Nucleus accumbens (tissue), 56 donors: ENCODE measurements at places on chromosomes 5 and 9.

DNA sequence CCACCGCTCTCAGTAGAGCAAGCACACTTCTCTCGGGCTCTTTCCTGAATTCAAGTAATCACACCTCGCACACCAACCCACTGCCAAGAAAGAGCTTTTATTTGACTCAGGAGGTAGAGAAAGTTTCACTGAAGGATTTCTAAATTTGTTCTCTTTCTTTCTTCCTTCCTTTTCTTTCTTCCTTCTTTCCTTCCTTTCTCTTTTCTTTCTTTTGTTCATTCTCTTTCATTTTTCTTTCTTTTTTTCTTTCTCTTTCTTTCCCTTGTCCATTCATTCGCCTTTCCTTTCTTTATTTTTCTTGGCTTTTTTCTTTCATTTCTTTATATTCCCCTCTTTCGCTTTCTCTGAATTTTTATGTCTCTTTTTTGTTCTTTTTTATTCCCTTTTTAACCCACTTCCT, 300.1 kb downstream of the ENC1 start:
- DNase-seq, result no peak

- DNase-seq, result no peak
Observed at GRCh38 chr5:72179028-72179815, 71.9 kb downstream of the MAP1B start.

GRCh38 chr5:103041071-103041676, 78.8 kb downstream of the GIN1 start:
- no peak for DNase-seq

DNA sequence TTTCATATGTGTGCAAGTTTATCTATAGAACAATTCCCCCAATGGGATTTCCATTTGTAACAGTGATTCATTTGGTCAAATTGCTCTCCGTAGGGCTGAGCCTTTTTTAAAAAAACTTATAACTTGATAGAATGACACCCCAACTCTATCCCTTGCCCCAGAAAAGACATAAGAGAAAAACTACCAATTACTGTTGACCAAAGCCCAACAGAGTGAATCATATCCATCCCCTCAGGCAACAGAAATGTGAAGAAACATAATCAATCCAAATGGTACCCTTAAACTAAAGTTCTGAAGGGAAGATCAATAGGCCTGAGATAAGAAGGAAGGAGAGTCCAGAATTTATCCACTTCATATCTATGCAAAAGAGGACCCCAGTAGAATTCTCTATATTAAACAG, 17.8 kb downstream of the TICAM2 start:
- no peak for DNase-seq

DNA sequence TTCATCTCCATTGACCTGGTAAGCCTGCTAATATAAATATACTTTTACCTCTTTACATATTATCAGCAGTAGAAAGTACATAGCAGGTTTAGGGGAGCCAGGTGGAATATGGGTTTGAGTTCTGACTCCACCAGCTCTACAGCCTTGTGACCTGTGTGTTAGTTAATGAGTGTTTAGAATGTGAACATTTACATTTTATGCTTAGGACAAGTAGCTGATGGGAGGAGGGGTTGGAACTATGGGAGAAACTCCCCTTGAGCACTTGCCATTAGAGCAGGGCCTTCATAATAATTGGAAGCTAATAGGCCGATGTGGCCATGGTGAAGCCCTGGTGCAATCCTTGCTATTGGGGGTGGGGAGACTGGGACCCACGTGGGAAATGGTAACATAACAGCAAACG, 148.3 kb upstream of the NTRK2 start:
- DNase-seq, result no peak

GRCh38 chr5:81183811-81184748, 49.0 kb upstream of the CKMT2 start:
- no peak for DNase-seq

DNA sequence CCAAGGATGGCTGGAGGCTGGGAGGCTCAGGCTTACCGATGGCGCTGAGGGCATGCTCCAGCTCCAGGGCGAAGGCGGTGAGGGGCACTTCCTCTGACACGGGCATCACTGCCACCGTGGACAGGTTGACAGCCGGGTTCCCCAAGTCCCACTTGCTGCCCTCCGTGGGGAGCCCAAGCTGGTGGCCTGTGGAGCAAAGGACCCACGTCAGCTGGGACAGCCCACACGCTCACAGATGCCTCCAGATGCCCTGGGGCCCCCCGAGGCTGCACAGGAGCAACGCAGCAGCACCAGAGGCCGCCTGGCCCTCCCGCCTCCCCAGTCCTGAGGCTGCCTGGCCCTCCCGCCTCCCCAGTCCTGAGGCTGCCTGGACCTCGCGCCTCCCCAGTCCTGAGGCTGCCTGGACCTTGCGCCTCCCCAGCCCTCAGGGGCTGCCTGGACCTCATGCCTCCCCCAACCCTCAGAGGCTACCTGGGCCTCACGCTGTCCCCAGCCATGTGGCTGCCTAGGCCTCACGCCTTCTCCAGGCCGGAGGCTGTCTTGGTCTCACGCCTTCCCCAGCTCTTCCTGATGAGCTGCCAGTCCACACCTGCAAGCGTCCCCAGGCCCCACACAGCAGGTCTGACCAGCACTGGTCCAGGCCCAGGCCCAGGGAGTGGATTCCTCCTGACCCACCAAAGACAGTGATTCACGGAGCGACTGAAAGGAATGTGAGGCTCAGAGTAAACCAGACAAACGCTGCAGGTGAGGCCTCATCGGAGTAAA, 25.6 kb upstream of the NSMF start:
- no peak for DNase-seq

- no peak for DNase-seq
Observed at GRCh38 chr5:122463221-122463620, 151.2 kb downstream of the SNCAIP start.

DNA sequence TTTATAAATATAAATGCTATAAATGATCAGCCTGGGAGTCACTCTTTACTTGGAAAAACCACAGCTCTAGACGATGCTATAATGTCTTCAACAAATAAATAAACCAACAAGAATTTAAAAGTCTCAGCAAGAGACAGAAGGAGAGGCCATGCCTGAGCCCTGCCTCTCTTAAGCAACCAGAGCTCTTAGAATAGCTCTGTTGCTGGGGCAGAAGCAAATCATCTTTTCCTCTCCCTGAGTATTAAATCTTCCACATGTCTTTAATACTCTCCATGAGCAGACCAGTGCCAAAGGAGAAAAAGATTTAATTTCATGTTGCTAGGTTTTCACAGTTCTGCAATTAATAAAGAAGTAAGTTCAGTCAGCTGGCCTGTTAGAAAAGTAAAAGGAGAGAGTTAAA, 408.0 kb upstream of the SLC30A5 start:
- no peak for DNase-seq

DNA sequence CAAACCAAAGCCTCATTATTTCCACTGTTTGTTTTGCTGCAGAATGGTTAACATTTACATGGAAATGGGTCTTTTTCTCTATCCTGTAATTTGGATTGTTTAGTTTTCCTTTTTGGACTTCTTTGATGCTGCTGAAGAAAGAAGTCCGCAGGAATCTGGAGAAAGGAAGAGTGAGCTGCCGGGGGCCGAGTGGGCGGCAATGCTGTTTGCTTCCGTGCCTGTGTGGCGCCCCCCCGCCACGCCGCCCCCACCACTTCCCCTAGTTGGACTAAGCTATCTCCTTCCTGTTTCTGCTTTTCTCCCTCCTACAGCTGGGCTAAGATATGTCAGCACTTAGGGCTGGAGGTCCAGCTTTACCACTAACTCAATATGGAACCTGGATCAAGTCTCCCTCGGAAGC, 39.7 kb downstream of the ACTL7B start:
- DNase-seq, result no peak

- DNase-seq, result no peak
Observed at GRCh38 chr5:9445826-9446388, 100.0 kb downstream of the SEMA5A start.

DNA sequence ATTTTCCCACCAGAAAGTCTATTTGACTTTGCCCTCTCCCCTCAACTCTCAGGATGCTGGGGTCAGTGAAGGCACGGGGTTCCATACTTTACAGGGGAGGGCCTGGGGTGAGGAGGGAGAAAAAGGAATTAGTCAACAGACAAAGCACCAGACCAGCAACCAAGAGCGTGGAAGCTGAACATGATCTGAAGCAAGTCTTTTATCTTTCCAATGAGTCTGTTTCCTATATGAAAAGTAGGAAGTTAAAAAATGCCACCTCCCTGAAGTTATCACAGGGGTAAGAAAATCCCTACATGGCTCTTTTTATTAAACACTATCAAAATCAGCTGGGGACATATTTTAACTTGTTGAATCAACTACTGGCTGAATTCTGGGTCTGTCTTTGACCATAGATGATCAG, 337.0 kb downstream of the TRPM3 start:
- no peak for DNase-seq

GRCh38 chr5:59234236-59234635, 651.4 kb downstream of the RAB3C start:
- no peak for DNase-seq

DNA sequence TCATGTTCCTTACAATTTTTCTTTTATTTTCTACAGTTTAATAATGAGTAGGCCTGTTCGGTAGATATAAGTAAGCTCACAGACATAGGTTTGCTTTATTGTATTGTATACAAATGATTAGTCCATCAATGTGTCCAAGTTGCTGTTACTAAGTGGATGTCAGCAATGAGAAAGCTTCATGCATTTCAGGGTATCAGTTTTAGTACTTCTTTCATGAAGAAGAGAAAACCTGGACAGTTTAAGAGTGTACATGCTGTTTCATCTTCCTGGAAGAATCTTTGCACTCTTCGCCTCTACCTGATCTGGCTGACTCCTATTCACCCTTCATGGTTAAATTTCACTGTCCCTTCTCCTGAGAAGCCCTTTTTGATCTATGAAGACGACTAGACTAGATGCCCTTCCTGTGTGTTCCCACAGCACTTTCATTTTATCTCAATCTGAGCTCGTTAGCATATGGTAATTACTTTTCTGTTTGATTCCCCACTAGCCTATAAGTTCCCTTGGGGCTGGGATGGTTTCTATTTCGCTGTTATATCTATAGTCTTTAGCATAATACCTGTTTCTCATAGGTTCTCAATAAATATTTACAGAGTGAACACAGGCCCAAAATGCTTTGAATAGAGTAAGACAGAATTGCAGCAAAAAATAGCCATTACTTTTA, 70.7 kb downstream of the CETN3 start:
- no peak for DNase-seq

- DNase-seq, result peak; percentile 27
Observed at GRCh38 chr9:69198521-69199220, 24.6 kb downstream of the TJP2 start.

GRCh38 chr5:103522586-103522985, 40.0 kb downstream of the NUDT12 start:
- DNase-seq, result no peak

DNA sequence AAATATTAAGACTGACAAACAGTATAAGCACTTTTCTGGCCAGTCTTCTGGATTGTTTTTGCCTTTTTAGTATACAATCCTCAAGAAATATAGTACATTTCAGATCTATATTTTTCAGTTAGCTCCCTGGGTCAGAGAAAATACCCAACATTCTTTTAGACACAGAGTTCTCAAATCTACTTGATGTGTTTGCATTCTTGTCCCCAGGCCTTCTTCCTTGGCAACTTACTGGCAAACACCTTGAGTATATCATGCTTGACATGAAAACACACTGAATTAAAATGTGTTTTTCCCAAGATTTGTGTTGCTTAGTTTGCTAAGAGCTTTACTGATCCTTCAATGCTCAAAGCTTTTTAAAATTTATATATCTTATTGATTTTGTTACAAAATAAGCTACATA, 1413.1 kb upstream of the CDH9 start:
- no peak for DNase-seq

- DNase-seq, result no peak
Observed at GRCh38 chr5:37842048-37842447, 2.2 kb upstream of the GDNF start.

DNA sequence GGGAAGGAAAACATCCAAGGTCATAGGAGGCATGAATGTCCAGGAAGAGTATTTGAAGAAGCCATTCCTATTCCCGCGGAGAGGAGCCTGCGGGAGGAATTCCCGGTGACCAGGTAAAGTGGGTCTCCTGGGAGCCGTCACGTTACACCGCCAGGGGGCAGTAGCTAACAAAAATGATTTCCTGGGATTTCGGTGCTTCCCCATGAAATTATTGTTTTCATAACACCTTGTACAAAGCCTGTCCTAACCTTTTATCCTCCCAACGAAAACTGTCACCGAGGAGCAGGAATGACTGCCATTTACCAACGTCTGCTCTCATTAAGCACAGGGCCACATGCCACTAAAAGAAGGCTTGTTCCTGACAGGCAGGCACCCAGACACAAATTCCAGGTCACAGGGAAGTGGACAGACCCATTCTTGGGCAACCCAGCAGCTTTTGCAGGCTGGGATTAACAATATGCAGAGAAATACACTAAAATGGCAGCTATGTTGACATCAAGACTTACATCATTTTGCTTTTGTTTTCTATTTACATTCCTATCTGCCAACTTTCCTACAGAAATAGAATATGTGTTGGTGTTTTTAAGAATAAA, 41.2 kb upstream of the CTSL start:
- DNase-seq, result no peak

GRCh38 chr9:79969393-79970145, 397.8 kb downstream of the TLE4 start:
- no peak for DNase-seq

DNA sequence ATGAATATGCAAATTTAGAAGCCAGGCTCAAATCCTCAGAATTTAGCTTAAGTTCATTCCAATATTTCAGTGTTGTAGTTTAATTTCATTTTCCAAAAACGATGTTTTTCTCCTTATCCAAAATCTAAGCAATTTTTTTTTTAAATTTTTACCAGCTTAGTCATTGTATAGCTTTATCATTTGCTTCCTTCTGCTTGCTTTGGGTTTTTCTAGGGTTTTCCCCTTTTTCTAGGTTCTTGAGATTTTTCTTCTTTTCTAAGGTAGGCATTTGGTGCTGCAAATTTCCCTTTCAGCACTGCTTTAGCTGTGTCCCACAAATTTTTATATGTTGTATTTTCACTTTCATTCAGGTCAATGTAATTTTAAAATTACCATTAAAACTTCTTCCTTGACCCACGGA, 34.4 kb upstream of the CCDC112 start:
- no peak for DNase-seq

GRCh38 chr5:57532513-57533497, 50.2 kb upstream of the ACTBL2 start:
- DNase-seq, result no peak

DNA sequence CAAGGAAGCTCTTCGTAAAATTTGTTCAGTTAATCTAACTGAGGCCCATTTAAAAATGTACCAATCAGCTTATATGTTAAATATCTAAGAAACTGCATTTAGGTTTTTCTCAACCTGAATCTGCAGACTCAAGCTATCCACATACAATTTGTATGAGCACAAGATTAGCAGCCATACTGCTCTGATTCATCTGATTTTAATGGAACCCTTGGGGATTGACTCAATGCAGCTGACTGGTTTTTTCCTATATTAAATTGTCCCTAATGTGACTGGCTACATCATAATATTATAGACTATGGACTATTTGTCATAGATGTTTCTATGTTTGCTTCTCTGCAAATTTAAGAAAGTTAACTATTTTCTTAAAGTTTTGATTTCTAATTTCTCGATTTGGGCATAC, 451.0 kb upstream of the TUSC1 start:
- DNase-seq, result no peak

GRCh38 chr5:144697847-144698262, 527.2 kb downstream of the KCTD16 start:
- DNase-seq, result no peak
